OCI-LY7 (cell line): ENCODE measurements at places on chromosomes 5 and 9. TPM values are rescaled to one million over a fixed set of nuclear protein-coding genes. Genes with fewer than 3 reads are reported as not detected.
A peak's percentile ranks its signal among the peaks of the same experiment; 100 is the strongest.

The PCDHGA7 gene
- 5.6 TPM in 2 replicates for total RNA-seq

The CATSPER3 gene
- total RNA-seq: 0.61 and 1.0 TPM in 2 replicates

The LCN6 gene
- not detected in 2 replicates for total RNA-seq

DNA sequence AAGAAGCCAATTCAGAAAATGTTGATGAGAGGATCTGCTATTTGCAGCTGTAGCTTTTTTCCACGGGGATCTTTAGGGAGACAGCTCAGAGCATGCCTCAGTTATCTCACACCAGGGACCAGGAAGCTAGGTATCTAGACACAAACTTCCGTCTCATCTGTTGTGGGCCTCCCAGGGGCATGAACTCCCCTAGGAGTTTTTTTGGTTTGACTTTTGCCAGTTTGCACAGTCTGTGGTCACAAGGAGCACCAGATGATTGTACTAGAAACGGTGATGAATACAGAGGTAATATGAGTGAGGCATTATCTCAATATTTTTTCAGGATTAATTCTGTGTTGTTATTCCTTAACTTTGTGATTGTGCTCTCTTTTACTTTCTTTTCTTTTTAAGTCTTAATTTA lies 533.2 kb upstream of the SEMA6A start:
- no peak for DNase-seq

DNA sequence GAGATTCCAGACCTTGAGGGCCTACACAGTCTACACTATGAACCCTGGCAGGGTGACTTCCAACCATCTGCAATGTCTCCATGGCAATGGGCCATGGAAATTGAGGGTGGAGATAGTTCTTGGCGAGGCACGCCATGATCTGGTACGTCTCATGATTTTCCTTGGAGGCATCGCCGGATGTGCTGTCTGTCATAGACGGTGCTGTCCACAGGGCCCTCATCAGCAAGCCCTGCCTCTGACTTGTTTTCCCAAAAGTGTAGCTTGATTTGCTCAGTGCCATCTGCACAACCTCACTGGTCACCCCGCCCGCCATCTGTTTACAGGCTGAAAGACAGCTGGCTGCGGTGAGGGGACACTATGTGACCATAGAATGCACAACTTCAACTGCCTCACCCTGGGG lies 73.5 kb downstream of the BOD1 start:
- no peak for DNase-seq

GRCh38 chr5:84794486-84795035 lies 409.9 kb upstream of the EDIL3 start:
- no peak for DNase-seq

DNA sequence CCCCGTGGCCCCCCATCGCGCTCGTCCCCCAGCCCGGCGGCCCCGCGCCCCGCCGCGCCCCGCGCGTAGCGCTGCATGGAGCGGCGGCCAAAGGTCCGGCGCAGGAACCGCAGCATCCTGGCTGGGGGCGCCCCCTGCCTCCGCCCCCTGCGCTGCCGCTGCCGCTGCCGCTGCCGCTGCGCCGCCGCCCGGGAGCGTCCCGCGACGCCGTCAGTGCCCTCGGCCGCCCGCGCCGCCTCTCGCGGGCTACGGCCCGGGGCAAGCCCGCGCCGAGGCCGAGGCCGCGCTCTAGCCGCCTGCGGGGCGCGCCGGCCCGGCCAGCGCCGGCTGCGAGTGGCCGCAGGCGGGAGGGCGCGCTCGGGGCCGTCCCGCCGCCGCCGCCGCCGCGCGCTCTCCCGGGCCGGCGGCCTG lies 523 bp downstream of the EPB41L4B start:
- no peak for DNase-seq

GRCh38 chr5:58458743-58459145 lies 1.1 kb downstream of the PLK2 start:
- no peak for DNase-seq

DNA sequence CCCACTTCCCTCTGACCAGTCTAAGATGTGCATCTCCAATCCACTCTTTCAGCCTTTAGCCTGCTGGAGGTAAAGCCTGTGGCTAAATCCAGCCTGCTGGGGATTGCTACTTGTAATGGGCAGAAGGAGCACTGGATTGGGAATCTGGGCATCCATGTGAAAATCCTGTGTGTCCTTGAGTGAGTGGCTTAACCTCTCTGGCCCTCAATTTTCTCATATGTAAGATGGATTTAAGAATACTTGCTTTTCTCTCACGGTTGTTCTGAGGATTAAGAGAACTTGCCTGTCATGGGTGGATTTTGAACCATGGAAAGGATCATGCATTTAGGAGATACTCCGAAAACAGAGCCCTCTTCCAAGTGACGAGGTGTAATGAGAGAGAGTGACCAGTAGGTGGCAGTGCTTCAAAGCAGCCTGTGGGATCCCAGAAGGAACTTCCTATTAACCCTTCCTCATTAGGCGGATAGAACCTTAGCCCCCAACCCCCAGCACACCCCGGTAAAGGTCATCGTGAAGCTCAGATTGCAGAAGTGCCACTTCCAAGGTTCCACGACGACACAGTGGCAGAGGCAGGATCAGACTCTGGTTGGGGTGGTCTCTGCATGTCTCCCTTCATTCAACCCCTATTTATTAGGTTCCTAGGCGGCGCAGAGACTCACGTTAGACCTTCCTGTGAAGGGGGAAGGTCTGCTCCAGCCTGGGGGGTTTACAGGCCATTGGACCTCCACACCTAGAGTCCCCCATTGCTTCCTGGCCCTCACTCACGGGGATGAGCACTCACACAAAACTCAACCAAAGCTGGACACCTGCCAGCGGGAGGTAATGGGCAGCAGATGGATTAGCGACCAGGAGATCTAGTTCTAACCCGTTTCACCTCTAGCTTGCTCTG lies 68.7 kb upstream of the ZNF618 start:
- peak; percentile 38 for DNase-seq

DNA sequence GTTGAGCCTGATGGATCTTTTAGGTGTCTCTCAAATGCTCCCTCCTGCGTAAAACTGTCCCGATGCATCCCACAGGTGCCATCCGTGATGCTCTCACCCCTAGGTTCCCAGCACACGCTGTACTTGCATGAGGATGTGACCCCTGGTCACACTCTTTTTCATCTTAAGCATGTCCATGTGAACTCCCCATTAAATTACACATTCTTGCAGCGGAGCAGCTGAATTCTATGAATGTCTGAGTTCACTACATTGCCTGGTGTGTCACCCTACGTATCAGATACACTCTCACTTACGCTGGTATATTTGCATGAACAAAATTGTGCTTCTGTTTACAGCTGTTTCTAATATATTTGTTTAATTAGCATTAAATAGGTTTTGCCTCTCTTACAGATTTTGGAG lies 105.3 kb upstream of the RETREG1 start:
- no peak for DNase-seq

- no peak for DNase-seq
These were observed 276.1 kb downstream of the HTR1A start for GRCh38 chr5:63686181-63686580.

DNA sequence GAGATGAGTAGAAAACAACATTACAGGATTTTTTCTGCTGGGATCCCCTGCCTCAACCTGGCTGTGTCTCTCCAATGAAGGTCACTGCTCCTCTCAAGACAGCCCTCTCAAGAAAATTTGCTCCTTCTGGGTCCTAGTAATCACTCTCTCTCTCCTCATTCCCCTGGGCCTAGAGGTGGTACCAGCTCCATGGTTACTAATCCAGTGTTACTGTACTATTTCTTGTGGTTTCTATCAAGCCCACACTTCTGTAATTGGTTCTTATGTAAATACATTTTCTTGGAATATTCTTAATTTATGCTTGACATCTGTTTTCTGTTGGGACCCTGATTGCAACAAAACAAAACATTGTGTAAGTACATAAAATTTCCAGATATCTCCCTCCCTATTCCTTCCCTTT lies 123.8 kb upstream of the RORB start:
- no peak for DNase-seq

The DBH gene
- not detected in 2 replicates for total RNA-seq

- DNase-seq: no peak
These were observed 172.3 kb upstream of the MVB12B start for GRCh38 chr9:126154182-126154827.

DNA sequence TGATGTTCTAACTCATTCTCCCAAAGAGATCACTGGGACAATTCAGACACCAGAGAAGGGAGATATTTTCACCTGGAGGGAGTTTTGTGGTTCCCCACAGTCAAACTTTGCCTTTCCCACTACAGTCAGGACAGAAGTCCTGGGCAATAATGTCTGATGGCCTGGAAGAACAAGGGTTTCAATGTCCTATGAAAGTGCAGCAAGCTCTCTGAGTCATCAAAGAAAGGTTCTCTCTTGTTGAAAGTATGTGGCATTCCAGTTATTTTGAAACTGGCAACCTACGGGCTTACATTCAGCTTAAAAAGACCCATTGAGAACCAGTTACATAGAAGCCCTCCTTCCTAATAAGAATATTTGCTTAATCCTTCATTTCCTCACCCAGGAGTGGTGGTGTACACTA lies 103.9 kb downstream of the INSYN2B start:
- DNase-seq: no peak

DNA sequence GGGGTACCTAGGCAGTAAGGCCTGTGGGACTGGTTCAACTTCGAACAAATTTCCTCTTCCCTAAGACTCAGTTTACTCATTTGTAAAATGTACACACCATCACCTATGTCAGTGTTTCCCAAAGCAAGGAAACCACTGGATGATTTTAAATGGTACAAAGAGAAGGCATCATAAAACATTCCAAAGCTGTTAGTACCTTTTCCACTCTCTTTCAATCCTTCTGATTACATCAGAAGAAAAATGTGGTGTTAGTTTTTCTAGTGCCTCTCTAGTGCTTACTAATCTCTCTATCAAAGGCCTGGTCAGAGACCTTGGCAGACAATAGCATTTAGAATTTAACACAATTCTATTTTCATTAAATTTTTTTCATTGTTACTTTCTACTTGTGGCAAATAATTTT lies 18.1 kb downstream of the NR6A1 start:
- no peak for DNase-seq

DNA sequence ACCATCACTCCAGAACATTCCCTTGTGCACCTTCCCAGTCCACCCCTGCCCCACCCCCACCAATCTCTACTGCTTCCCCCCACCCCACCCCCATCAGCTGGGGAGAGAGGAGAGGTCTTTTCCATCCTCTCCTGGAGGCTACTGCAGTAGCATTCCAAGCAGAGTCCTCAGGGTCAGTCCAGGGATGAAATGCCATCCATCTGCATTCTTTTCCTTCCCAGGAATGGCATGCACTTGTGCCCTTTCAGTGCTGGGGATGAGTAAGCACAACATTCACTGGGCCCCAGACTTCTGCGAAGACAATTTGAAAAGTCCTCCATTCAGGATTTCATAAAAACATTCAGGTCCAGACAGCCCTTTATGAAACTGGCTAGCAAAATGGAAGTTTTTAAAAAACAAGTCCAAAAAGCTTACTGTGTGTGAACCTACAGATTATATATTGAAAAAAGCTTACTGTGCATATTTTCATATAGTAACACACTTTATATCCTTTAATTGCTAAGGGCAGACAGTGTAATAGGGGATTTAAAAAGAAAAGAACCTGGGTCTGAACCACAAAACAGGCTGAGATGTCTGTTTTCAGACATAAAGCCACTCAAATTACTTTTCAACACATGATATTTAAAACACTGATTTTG lies 50.0 kb upstream of the GOLPH3 start:
- no peak for DNase-seq

GRCh38 chr5:34941936-34942335 lies 12.6 kb downstream of the DNAJC21 start:
- DNase-seq: no peak

DNA sequence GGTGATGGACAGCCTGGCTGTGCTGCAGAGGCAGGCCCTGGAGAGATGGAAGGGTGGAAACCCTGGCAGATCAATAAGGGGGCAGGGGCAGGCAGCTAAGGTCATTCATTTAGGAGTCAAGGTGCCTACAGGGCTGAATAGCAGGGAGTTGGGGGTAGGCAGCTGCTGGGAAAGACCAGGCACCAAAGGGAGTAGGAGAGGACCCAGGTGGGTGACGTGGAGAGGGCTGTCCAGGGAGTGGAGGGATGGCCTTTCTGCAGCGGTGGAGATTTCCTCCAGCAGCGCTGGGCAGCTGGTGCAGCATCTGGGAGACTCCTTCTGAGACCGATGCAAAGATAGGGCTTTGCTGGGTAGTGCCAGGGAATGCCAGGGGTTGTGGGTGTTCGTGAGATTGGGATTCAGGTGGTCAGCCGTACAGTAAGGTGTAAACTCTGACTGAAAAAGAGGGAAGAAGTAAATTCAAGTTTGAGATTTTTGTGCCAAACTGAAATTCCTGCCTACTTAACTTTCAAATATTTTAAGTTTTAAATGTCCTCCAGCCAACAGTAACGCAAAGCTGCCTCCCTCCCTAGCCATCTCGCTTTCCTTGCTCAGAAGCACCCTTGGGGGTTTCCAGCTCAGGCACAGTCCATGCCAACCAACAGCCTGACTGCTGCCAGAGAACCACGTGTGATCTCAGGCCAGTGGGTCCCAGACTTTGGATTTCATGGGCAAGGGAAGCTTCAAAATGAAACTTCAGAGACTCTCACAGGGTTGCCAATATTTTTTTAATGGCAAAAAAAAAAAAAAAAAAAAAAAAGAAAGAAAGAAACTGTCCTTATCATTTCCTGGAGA lies 18.6 kb upstream of the ANGPTL2 start:
- no peak for DNase-seq

DNA sequence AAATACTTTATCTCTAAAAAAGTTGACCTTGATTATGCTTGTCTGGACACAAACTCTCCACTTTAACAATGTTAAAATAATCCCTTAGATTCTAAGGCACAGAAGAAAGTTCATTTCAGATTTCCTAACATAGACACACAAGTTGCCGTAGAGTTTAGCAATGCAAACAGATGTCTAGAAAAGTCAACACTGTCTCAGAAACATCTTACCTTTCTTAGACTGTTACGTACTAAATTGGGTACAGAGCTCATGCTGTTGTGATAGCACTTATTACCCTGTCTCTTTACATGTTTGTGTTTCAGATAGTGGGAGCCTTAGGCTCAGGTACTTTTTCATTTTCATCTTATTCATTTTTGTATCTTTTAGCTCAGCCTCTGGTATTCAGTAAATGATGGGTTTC lies 52.0 kb downstream of the C5 start:
- DNase-seq: no peak

DNA sequence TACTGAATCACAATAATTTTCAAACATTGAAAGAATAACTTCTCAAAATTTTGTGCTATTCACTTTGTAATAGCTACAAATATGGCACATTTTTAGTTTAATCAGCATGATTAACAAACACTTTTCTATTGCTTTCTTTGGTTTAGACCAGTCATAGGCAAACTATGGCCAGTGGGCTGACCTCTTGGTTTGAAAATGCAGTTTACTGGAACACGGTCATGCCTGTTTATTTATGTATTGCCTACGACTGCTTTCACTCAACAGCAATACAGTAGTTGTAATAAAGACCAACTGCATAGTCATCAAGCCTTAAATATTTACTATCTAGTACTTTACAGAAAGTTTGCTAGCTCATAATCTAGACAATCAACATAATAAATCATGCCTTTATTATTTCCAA lies 810.8 kb downstream of the TLE1 start:
- DNase-seq: no peak

The ADAMTS6 gene
- total RNA-seq: 13.9 and 14.3 TPM in 2 replicates

GRCh38 chr5:98638701-98639100 lies 134.8 kb upstream of the RGMB start:
- no peak for DNase-seq

The IFNA21 gene
- total RNA-seq: not detected in 2 replicates

The AIF1L gene
- total RNA-seq: not detected in 2 replicates
